ENCODE measurements at places on chromosomes 16 and 17. TPM values are rescaled to one million over a fixed set of nuclear protein-coding genes. Genes with fewer than 3 reads are reported as not detected.

TP53TG3F gene
- total RNA-seq = not detected

DNAAF1 gene
- total RNA-seq = 0.95 TPM

DOC2A gene
- 5.2 TPM for total RNA-seq

FAM117A gene
- 22.0 TPM for total RNA-seq

DNASE1 gene
- 27.0 TPM for total RNA-seq

ACOX1 gene
- total RNA-seq = 128 TPM

CRHR1 gene
- not detected for total RNA-seq

FA2H gene
- total RNA-seq = 60.0 TPM

SLFN12L gene
- 1.5 TPM for total RNA-seq

DLX4 gene
- 0.60 TPM for total RNA-seq

KCNJ2 gene
- total RNA-seq = 17.3 TPM

QPRT gene
- total RNA-seq = 54.6 TPM

DNA sequence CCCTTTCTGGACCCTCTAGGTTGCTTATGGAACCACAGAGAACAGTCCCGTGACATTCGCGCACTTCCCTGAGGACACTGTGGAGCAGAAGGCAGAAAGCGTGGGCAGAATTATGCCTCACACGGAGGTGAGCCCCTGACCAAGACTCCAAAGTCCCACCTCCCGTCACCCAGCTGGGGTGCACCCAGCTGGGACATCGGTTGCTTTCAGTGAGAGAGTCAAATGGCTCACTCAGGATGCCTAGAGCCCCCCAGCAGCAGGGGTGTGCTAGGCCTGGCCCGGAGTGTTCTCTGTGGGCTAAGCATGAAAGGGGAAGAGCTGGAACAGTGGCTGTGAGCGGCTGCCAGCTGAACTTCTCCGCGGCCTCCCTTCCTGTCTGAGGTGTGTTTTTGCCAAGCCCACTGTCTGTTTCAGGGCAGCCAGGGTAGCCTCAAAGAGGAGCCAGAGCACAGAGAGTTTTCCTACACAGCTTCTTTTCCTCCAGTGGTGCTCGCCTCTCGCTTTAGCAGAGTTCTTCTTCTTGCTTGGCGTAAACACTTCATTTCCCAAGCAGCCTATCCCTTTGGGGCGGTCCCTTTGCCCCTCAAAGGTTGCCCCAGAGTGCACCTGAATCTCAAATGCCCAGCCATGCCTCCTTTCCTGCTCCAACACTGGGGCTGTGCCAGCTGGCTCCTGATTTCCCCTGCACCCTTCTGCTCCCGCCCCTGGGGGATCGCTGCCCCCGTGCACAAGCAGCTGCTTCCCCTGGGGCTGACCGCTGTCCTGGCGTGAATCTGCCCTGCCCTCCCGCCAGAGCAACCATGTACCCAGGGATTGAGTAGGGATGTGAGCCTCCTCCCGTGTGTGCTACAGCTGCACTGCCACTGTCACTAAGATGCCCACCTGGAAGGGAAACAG is 2.6 kb upstream of the CHAD start:
- DNase-seq = peak; percentile 37

GRCh38 chr17:55040611-55041010 is 72.0 kb downstream of the STXBP4 start:
- DNase-seq = no peak

- DNase-seq = no peak
Observed at GRCh38 chr16:57894390-57895080, 76.4 kb downstream of the CNGB1 start.

GRCh38 chr16:88846088-88846487 is 10.7 kb downstream of the GALNS start:
- DNase-seq = peak; percentile 44

DNA sequence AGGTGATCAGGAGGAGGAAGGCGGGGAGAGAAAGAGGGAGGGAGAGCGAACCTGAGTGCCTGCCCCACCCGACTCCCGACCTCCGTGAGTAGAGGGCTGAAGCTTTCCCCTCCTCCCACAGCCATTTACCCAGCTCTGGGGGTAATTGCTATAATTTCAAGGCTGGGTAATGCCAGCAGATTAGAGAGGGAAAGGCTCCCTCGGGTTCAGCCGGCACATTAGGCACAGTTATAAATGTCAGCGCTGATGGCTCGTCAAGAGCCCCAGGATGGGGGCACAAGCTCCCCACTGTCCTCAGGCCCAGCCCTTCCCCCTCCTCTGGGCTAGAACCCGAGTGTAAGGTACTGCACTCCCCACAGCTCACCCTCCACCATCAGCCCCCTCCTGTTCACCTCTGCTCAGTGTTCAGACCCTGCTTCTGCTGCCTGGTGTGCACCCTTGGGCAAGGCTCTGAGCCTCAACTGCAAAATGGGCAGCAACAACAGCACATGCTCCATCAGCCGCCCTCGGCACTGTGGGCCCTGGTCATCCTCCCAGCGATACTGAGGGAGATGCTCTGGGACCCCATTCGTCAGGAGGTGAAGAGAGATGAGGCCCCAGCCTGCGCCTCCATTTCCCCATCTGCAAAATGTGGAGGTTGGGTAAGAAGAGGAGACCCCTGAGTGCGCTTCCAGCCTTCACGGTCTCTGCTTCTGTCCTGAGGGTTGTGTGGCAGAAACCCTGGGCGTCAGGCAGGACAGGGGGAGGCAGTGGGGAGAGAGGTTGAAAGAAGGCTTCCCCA is 77.2 kb downstream of the NT5M start:
- no peak for DNase-seq

- DNase-seq = peak; percentile 57
Observed at GRCh38 chr16:89067677-89068443, 25.8 kb upstream of the ACSF3 start.

GRCh38 chr16:85715169-85716021 is 26.6 kb upstream of the GINS2 start:
- no peak for DNase-seq

DNA sequence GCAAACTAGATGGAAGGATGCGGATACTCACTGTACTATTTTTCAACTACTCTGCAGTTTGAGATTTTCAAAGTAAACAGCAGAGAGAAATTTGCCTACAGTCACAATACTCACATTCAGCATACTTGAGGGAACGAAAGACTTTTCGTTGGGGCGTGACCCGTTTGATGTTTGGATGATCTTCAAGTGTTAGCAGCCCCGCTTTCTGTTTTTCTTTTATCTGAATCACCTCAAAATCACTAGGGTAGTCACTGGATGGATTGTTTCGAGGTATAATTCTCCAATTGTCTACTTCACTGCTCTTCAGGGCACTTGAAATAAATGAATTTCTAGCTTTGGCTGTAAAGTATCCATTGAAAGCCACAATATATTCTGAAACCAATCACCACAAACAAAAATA is 17.8 kb downstream of the MBTPS1 start:
- no peak for DNase-seq

DNA sequence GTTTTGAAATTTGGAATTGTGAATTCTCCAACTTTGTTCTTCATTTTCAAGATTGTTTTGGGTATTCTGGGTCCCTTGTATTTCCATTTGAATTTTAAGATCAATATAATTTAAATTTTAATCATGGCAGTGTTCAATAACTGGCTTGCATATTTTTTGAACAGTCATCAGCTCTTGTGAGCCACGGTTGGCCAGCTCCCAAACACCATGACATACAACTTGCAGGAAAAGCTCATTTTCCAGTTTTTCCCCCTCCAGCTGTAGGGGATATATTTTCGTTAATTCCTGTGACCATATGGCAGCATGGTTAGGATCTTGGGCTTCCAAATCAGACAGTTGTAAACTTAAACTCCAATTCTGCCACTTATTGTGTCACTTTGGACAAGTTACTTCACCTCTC is 690.1 kb downstream of the WWOX start:
- no peak for DNase-seq

DNA sequence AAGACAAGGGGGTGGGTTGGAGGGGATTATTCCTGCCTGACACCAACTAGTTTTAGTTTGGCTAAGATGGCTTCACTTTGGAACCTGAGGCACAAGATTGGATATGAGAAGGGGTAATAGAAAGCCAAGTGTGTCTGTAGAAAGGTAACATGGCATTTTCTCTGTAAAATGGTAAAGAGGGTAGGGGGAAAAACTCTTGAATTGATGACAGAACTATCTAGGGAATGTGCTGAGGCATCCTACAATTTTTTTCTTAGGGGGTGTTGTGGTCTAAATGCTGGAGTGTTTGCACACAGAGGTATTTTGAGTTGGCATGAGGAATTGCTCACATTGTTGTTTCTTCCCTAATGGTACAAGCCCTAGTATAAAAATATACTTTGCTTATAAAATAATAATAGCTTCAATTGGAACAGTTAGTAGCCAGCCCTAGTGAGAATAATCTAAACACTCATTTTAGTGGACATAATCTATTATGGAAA is 25.8 kb downstream of the YPEL2 start:
- no peak for DNase-seq

GRCh38 chr16:1300664-1301476 is 8.6 kb upstream of the UBE2I start:
- DNase-seq = peak; percentile 81

DNA sequence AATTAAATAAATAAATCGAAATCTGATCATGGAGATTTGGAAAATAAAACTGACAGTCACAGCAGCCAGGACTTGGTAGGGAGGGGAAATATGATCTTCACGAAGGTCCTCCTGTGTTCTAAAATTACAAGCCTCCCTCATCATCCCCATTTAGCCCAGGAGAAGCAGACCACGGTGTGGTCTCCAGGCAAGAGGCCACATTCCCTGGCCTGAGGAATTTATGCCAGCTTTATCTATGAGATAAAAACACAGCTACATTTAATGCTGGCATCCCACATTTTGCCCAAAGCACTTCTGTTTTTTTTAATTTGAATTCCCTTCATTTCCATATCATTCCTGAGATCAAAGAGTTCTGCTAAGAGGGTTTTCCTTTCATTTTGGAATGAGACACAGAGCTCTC is 43.2 kb downstream of the ABCC12 start:
- DNase-seq = no peak

DNA sequence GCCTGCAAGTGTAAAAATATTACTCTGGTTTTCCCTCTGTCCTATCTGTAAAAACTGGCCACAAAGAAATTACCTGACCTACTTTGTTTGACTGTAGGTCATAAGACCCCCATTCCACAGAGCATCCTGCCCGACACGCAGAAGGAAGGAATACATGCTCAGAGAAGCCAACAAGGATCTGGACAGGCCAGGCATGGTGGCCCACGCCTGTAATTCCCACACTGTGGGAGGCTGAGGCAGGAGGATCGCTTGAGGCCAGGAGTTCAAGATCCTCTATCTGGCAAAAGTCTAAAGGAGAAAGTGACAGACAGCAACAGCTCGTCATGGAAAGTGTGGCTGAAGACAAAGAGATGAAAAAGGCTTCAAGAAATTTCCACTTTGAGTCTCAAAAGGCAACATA is 78.2 kb upstream of the RNU2-1 start:
- no peak for DNase-seq

DNA sequence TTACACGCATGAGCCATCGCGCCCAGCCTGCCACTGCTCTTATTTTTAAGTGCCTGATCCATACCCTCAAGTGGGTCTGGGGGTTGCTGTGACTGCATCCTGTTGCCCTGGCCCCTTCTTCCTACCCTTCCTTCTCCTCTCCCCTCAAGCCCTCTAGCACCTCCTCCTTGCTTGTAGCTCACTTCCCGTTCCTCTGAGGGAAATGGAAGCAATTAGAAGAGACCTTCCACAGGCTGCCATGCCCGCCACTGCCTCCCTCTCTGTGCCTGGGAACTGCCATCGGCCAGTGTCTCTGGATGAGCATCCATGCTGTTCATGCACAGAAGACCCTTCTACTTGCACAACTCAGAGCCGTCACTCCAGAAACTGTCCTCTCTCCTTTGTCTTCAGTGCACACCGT is 10.6 kb upstream of the TFAP4 start:
- DNase-seq = no peak

DNA sequence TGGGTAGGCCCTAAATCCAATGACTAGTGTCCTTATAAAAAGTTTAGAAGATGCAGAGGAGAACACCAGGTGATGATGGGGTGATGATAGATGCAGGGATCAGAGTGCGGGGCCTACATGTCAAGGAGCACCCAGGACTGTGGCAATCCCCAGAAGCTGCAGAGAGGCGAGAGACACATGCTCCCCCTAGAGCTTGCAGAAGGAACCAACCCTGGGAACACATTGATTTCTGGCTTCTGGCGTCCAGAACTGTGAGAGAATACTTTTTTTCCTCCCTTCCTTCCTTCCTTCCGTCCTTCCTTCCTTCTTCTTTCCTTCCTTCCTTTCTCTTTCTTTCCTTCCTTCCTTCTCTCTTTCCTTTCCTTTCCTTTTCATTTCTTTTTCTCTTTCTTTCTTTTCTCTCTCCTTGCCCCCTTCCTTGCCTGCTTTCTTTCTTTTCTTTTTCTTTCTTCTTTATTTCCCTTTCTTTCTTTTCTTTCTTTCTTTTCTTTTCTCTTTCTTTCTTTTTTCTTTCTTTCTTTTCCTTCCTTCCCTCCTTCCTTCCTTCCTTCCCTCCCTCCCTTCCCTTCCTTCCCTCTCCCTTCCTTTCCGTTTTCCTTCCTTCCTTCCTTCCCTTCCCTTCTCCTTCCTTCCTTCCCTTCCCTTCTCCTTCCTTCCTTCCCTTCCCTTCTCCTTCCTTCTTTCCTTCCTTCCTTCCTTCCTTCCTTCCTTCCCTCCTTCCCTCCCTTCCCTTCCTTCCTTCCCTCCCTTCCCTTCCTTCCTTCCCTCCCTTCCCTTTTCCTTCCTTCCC is 134.3 kb downstream of the HAPSTR1 start:
- no peak for DNase-seq

DNA sequence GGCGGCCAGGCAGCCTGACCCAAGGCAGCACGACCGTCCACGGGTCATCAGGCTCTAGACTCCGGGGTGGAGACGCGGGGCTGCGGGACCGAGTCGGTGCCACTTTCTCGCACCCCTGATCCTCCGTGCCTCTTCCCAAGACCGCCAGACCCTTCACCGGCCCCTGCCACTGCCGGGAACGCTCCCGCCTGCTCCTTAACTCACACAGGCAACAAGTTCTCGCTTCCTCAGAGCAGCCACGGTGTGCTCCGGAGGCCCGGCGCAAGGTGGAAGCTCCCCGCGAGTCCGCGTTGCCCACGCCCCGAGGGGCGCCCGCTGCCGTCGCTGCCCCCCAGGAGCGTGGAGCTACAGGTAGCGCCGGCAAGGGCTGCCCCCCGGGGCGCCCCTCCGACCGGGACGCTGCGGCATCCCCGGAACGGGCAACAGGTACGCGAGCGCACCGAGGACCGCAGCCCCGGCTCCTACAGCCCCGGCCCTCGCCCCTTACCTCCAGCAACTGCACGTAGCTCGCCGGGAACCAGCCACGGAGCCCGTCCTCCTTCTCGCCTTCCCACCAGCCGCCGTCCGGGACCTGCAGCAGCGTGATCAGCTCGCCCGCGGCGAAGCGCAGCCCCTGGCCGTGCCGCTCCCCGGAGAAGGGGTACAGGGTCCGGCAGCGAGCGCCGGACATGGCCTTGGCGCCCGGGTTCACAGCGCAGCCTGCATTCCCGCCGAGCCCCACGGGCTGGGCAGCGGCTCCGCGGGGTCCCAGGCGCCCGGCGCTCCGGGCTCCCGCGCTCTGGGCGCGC is 491 bp downstream of the GAS7 start:
- DNase-seq = peak; percentile 33

GRCh38 chr17:13509527-13509926 is 92.2 kb downstream of the HS3ST3A1 start:
- DNase-seq = no peak
